ENCODE measurements at places on chromosomes 3 and 15.

DNA sequence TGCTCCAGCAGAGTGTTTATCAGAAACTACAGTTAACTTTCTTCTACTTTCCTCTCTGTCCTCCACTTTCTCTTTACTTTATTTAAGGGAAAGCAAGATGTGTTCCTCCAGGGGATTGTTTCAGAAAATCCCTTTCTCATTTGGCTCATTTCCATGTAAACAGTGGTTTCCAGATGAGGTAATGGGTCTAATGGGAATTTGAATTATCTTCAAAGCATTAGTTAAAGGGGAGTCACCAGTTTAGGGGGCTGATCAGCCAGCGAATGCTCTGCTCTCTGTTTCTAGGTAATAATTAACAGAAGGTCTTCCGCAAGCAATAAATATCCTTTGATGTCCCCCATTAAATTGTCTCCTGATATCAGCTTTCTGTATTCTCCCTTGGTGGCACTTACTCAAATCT is 30.4 kb upstream of the ZNF639 start:
- DNase-seq = no peak

DNA sequence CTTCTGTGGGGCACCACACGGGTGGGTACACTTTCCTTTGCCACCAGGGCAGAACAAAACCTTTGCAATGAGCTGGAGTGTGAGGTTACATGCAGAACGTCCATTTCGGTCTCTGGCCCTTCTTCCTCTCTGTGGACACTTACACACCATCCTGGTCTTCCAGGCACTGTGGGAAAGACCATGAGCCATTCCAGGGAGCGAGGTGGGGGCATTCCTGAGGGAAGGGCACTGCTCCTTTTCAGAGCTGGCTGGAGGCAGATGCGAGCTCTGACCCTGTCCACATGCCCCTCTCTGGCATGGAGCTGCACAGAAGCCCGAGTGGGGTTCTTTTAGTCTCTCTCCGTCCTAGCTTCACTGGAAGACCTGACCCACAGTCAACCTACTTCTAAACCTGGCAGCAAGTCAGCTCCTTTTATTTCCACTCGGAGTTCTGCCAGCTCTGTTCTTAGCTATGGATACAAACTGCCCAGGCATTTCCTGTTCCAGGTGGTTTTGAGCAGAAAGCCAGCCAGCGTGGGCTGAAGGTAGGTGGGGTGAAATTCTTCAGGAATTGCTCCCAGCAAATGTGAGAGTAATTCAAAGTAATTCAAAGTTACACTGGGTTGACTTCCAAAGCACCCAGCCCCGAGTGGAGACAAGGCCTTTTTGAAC is 281.4 kb downstream of the ADAMTS17 start:
- no peak for DNase-seq

GRCh38 chr15:31487811-31488436 is 161.3 kb downstream of the KLF13 start:
- DNase-seq = peak; percentile 73

DNA sequence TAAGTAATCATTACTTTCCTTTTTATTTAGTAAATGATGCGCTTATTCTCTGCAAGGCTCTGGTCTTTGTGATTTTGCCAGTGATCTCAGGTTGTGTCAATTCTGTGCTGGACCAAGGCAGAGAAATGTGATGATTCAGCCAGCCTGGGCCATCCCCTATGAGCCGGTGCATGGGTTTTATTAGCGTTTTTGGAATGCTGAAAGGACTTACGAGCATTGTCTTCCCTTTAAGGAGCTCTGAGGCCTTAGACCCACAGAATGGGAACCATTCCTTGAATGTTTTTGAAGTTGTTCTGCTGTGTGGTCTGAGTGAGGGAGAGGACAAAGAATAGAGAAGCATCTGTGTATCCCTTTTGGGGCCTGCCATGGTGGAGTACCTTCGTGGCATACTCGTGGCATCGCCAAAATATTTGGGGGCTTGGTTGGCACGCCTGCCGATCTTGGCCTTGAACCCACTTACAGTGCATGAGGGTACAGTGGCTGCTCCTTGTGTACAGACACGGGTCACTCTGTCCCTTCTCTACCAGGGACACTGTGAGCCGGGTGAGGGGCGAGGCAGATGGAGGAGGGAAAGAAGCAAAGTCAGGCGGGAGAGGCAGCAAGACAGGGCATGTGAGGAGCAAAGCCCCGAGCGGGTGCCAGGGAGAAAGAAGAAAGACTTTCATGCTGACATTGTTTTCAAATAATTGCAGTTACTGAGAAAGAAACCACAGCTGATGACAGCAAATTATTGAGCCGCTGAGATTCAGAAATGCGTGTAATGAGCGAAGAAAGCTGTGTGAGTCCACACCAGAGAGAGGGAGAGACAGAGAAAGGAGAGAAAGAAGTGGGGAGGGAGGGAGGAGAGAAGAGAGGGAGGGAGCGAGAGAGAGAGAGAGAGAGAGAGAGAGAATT is 269.4 kb upstream of the RGMA start:
- DNase-seq = no peak

- DNase-seq = no peak
Observed at GRCh38 chr3:102135316-102135715, 286.0 kb downstream of the NFKBIZ start.

GRCh38 chr3:58572013-58572633 is 5.1 kb downstream of the FAM107A start:
- DNase-seq = no peak

DNA sequence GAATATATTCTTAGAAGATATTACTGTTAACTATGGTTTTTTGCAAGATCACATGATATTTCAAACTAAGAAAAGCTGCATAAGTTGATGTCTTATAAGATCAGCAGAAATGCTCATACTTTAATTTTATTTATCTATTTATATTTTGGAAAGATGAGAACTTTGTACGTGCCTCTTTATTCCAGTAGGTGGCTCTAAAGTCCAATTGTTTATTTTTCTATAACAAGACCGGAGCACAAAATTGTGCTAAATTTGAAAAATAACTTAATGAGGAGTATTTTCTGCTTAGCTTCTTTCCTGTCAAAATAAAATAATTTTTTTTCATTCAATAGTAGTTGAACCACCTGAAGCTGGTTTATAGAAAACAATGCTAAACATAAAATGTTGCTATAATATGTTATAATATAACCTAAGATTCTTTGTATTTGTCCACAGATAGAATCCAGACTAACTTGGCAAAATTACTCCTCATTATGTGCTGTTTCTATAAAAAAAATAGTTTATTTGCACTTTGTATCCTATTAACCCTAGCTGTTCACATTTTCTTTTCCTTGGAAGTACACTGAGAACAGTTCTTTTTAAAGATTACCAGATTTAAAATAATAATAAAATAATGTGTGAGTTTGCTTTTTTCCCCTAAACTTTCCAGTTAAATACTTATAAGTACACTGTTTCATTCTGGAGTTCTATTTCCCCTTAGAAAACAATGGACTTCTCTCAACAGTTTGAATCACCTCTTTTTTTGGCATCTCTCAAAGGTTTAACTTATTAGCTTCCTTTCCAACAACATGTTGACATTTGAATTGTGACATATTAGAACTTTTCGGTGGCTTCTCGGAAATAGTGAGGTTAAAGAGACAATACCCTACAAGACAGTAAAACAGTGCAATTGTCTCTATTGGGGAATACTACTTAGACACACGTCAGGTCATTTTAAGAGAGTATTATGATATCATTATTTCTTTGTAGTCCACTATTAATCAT is 530.0 kb downstream of the MECOM start:
- DNase-seq = no peak

DNA sequence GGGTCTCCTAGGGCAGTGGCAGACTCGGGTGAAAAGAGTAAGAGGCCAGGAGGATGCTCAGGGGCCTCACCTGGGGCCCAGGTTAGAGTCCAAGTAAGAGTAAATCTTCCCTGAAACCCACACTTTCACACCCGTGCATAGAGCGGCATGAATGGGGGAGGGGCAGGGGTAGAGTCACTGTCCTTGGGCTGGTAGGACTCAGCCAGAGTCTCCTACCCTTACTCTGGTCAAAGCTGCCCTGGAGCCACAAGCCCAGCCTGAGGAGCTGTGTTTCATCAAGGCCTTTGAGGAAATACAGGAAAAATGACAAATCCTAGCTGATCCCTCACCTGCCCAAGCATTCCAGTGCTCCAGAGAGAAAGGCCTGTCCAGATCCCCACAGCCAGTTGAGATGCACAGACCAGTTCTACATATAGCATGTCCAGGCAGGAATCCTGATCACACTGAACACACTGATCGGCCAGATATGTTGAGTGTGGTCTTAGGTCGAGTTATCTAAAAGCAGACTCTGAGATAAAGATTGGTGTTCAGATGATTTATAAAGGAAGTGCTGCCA is 16.7 kb upstream of the CTNNB1 start:
- DNase-seq = no peak

GRCh38 chr3:45994419-45995235 is 997 bp downstream of the FYCO1 start:
- DNase-seq = peak; percentile 67

- DNase-seq = no peak
Observed at GRCh38 chr3:153285194-153285641, 123.2 kb downstream of the RAP2B start.

Data from activated CD4-positive, alpha-beta memory T cell treated with anti-CD3 and anti-CD28 coated beads for 36 hours (primary cell).